Progenitor cell of endocrine pancreas (in vitro differentiated cells): ENCODE measurements at places on chromosomes 12 and 14. TPM values are rescaled to one million over a fixed set of nuclear protein-coding genes. Genes with fewer than 3 reads are reported as not detected.

The SLC5A8 gene
- total RNA-seq: 0.12 TPM in 1 of 2 replicates, not detected in the other

The TMEM52B gene
- total RNA-seq: not detected in 2 replicates

The SDSL gene
- total RNA-seq: 14.0 and 17.2 TPM in 2 replicates

The ARMH4 gene
- total RNA-seq: 31.5 and 36.2 TPM in 2 replicates

The SERPINA10 gene
- total RNA-seq: 2.6 and 3.2 TPM in 2 replicates

The ENO2 gene
- 77.9 and 79.0 TPM in 2 replicates for total RNA-seq

The FZD10 gene
- total RNA-seq: 0.24 and 0.73 TPM in 2 replicates

The B4GALNT1 gene
- 0.73 and 1.1 TPM in 2 replicates for total RNA-seq

DNA sequence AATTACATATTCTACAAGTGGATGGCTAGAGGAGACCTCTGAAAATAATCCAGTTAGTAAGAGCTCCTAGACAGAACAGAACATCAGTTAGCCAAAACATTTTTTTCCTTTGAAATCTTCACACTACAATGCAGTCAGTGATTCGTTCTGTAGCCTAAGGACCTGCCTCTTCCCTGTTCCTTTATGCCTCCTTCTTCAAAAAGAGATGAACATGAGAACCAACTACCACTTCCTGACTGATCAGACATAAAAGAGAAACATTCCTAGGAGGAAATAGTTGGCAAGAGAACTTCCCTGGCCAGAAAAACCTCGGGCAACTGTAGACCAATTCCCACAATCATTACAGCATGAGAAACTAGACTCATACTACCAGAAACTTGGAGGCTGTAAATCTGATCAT, 29.4 kb downstream of the ITPR2 start:
- H3K4me3 ChIP-seq: no peak overlapping the region
- DNase-seq: no peak
- H3K4me1 ChIP-seq: peaks cover 4% of the 10 kb centered on the region
- no peaks in the 10 kb centered on the region for H3K27me3 ChIP-seq
- peaks cover 2% of the 10 kb centered on the region for H3K36me3 ChIP-seq
- H3K27ac ChIP-seq: peak overlapping the region; percentile 29

DNA sequence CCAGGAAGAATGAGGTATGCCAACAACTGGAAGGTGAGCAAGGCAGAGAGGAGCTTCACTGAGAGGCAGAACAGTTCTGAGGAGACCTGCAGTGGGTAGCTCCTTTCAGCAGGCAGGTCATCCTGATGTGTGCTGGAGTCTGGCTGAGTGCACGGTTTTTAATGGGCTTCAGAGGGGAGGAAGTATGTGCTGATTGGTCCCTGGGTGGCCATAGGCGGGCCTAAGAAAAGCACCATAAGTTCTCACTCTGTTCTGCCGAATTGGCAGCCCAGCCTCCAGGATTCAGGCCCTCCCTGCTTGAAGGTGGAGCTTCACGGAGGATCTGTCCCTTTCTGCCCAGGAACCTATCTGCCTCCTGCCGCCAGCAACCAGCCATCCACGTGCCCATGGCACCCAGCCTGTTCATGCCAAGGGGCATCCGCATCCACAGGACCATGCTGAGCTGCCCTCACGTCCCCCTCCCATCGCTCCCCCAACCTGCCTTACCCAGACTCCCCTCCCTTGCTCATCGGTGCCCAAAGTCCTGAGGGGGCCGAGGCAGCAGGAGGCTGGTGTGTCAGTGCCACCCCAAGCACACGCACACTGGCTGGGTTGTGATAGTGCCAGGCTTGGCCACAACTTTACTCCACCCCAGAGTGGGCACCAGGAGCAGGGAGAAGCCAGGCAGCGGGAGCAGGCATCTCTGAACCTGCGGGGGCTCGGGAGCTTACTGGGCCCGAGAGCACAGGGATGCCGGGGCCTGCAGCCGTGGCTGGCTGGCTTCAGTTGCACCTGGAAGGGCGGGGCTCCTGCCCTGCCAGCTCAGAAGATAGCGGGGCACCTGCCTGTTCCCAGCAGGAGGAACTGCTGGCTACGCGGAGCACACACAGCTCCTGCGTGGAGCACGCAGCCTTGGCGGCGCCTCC, 608.4 kb upstream of the FOXG1 start:
- no peaks in the 10 kb centered on the region for H3K36me3 ChIP-seq
- no peak overlapping the region for H3K27ac ChIP-seq
- H3K27me3 ChIP-seq: no peaks in the 10 kb centered on the region
- no peak for DNase-seq
- no peak overlapping the region for H3K4me3 ChIP-seq
- H3K4me1 ChIP-seq: peaks cover 5% of the 10 kb centered on the region

GRCh38 chr12:108712165-108712924, 19.0 kb downstream of the CORO1C start:
- H3K4me1 ChIP-seq: peaks cover 9% of the 10 kb centered on the region
- no peak overlapping the region for H3K4me3 ChIP-seq
- no peak for DNase-seq
- peaks cover 5% of the 10 kb centered on the region for H3K36me3 ChIP-seq

DNA sequence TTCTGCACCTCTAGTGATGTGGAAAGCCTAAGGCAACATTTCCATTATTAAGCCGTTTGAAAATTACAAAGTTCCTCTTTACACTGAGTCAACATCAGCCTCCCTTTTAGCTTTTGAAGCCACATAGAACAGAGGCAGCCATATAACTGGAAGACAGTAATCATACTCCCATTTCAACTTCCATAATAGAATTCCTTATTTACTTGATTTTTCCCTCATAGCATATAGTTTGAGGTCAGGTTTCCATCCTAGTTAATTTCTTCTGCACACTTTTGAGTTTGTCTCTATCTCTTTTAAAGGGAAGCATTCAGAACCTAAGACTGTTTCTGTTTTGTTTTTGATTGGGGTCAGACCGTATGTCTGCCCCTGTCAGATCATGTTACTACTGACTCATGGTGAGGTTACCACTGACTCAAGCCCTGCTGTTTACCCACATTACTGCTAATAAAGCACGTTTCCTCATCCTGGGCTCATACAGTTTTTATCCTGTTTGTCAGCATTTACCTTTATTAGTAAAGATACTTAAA, 161.0 kb downstream of the SLC38A4 start:
- H3K27ac ChIP-seq: no peak overlapping the region
- no peaks in the 10 kb centered on the region for H3K27me3 ChIP-seq
- H3K4me3 ChIP-seq: no peak overlapping the region
- H3K36me3 ChIP-seq: no peaks in the 10 kb centered on the region
- peaks cover 16% of the 10 kb centered on the region for H3K4me1 ChIP-seq

GRCh38 chr12:17414596-17414995, 675.4 kb downstream of the RERGL start:
- no peak for DNase-seq
- H3K27ac ChIP-seq: no peak overlapping the region
- H3K4me1 ChIP-seq: no peaks in the 10 kb centered on the region
- H3K36me3 ChIP-seq: no peaks in the 10 kb centered on the region

- peaks cover 76% of the 10 kb centered on the region for H3K4me1 ChIP-seq
- DNase-seq: no peak
- H3K27me3 ChIP-seq: no peaks in the 10 kb centered on the region
- H3K4me3 ChIP-seq: no peak overlapping the region
Measured at GRCh38 chr14:68471029-68471963, 321.6 kb downstream of the ZFP36L1 start.

- no peak for DNase-seq
- H3K4me3 ChIP-seq: no peak overlapping the region
- no peak overlapping the region for H3K27ac ChIP-seq
- no peaks in the 10 kb centered on the region for H3K4me1 ChIP-seq
- H3K36me3 ChIP-seq: no peaks in the 10 kb centered on the region
Measured at GRCh38 chr12:11500861-11501230, 105.5 kb upstream of the PRB2 start.

DNA sequence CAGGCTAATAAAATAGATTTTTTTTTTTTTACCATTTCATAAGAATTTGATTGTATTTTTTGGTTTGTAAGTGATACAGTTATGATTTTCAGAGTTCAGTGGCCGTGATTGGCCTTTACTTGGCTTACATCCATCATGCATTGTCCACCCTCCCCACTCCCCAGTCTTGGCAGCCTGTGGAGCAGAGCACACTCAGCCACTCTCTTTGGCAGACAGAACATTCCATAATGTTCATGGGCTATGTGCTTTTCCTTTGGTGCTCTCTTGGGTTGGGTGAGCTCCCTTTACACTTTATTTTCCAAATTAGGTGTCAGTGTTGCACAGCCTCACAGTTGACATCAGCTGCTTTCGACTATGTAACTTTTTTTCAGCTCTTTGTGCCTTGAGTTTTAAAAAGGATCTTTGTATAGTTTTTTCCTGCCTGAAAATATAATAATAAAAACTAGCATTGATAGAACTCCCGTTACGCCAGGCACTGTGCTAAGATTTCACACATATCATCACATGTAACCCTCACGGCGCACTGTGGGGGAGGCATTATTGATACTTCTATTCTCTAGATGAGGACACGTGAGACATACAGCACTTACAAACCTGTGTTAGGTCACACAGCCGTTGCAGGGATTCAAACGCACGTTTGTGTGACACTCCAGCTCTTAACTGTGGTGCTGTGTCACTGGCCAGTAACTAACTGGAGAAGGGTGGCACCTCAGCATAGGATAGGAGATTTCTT, 21.5 kb downstream of the SUDS3 start:
- no peaks in the 10 kb centered on the region for H3K27me3 ChIP-seq
- H3K4me3 ChIP-seq: no peak overlapping the region
- no peak for DNase-seq
- H3K36me3 ChIP-seq: peaks cover 35% of the 10 kb centered on the region
- no peaks in the 10 kb centered on the region for H3K4me1 ChIP-seq
- no peak overlapping the region for H3K27ac ChIP-seq

- no peaks in the 10 kb centered on the region for H3K27me3 ChIP-seq
- H3K4me1 ChIP-seq: no peaks in the 10 kb centered on the region
- H3K4me3 ChIP-seq: no peak overlapping the region
- DNase-seq: no peak
- peaks cover 10% of the 10 kb centered on the region for H3K36me3 ChIP-seq
Measured at GRCh38 chr12:7859552-7859951, 13.2 kb downstream of the SLC2A14 start.

DNA sequence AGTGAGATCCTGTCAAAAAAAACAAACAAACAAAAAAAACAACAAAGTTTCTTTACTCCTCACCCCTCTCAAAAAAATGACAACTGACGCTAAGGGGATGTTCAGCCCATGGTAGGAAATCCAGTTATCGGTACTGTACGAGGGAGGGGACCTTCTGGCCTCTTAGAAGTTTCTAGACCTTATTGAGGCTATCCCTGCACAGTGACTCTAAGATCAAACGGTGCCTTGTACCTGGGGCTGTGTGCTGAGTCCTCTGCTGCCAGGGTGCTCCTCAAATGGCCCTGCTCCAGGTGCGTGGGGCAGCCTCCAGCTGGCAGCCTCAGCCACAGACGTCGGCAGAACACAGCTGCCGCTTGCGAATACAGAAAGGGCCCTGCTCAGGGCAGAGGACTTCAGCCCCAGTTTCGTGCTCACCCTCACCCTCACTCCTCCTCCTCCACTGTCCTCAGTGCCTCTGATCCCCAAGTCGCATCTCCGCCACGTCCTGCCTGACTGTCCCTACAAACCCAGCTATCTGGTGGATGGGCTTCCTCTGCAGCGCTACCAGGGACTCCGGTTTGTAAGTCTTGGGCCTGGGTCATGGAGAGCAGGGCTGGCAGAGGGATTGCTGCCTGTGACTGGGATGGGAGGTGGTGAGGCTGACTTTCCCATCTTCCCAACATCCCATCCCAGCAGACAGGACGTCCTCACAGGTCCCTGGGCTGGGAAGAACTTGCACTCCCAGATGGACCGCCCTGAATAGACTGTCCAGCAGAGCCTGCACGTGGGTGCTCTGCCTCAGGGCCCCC, 90.9 kb downstream of the B4GALNT3 start:
- H3K27ac ChIP-seq: no peak overlapping the region
- H3K4me1 ChIP-seq: no peaks in the 10 kb centered on the region
- no peak for DNase-seq
- peaks cover 19% of the 10 kb centered on the region for H3K36me3 ChIP-seq

- no peaks in the 10 kb centered on the region for H3K27me3 ChIP-seq
- no peak overlapping the region for H3K4me3 ChIP-seq
- peaks cover 13% of the 10 kb centered on the region for H3K36me3 ChIP-seq
- no peaks in the 10 kb centered on the region for H3K4me1 ChIP-seq
Measured at GRCh38 chr14:68898248-68899032, 80.7 kb downstream of the ACTN1 start.

GRCh38 chr14:73988065-73988464, 31.0 kb downstream of the ENTPD5 start:
- H3K27ac ChIP-seq: no peak overlapping the region
- peaks cover 18% of the 10 kb centered on the region for H3K36me3 ChIP-seq
- no peaks in the 10 kb centered on the region for H3K27me3 ChIP-seq
- no peak overlapping the region for H3K4me3 ChIP-seq
- peaks cover 4% of the 10 kb centered on the region for H3K4me1 ChIP-seq

GRCh38 chr12:90543841-90544240, 411.1 kb downstream of the CCER1 start:
- H3K27me3 ChIP-seq: no peaks in the 10 kb centered on the region
- no peaks in the 10 kb centered on the region for H3K36me3 ChIP-seq
- peaks cover 6% of the 10 kb centered on the region for H3K4me1 ChIP-seq
- H3K27ac ChIP-seq: no peak overlapping the region
- no peak overlapping the region for H3K4me3 ChIP-seq
- no peak for DNase-seq

- no peak for DNase-seq
- H3K4me1 ChIP-seq: peaks cover 24% of the 10 kb centered on the region
Measured at GRCh38 chr12:30794020-30794419, 39.3 kb upstream of the CAPRIN2 start.

GRCh38 chr14:97329701-97330100, 532.5 kb downstream of the VRK1 start:
- peaks cover 5% of the 10 kb centered on the region for H3K4me1 ChIP-seq
- H3K36me3 ChIP-seq: no peaks in the 10 kb centered on the region
- no peak overlapping the region for H3K27ac ChIP-seq
- no peak for DNase-seq

DNA sequence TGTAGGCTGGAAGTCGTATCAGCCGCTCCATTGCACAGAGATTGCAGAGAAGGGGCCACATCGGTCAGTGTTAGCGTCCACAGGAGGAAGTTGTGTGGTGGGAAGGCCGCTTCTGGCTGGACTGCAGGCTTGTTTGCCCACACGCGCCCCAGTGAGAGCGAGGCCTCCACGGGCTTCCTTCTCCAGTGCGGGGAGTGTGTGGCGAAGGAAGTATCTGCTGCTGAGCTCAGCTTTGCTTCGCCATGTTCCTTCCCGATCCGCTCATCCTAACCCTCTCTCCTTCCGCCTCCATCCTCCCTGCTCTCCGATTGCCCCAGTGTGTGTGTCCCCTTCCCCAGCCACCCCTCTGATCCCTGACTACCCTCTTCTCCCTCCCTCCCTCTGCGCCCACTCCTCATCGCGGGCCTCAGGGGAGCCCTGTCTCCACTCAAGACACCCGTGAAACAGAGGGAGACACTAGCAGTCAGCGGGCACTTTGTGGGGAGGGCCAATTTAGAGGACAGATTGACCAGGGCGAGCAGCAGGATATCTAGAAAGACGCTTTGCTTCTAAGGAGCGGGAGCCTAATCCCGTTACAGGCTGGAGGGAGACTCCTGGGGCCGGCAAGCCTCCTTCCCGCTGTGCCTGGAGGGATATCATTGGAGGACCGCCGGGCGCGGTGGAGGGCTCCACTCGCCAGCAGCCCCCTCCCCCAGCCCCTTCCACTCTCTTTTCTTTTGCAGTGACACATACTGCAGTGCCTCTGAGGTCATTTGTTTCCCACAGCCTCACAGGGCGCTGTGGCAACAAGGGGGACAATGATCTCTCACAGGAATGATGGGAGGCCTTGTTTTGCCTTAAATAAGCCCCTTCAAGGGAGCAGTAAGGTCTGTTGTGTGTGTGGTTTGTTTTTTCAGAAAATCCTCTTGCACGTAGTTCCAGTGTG, 428.8 kb downstream of the ZFP36L1 start:
- H3K27me3 ChIP-seq: no peaks in the 10 kb centered on the region
- peak overlapping the region; percentile 96 for H3K27ac ChIP-seq
- peak overlapping the region; percentile 56 for H3K4me3 ChIP-seq
- H3K36me3 ChIP-seq: no peaks in the 10 kb centered on the region
- H3K4me1 ChIP-seq: peaks cover 51% of the 10 kb centered on the region

GRCh38 chr14:55758796-55759195, 178.8 kb downstream of the KTN1 start:
- no peak for DNase-seq
- peaks cover 2% of the 10 kb centered on the region for H3K27me3 ChIP-seq
